ENCODE measurements at places on chromosomes 1 and 21. TPM values are rescaled to one million over a fixed set of nuclear protein-coding genes. Genes with fewer than 3 reads are reported as not detected.

GRCh38 chr1:5955479-5955977 lies 36.7 kb downstream of the NPHP4 start:
- DNase-seq, result no peak
- H3K4me3 ChIP-seq, result peak overlapping the region; percentile 20
- H3K36me3 ChIP-seq, result peaks cover 11% of the 10 kb centered on the region
- no peaks in the 10 kb centered on the region for H3K27me3 ChIP-seq
- peak overlapping the region; percentile 91 for H3K27ac ChIP-seq

- H3K4me3 ChIP-seq, result peak overlapping the region; percentile 70
- no peaks in the 10 kb centered on the region for H3K36me3 ChIP-seq
- peaks cover 31% of the 10 kb centered on the region for H3K4me1 ChIP-seq
- DNase-seq, result no peak
- no peak overlapping the region for H3K27ac ChIP-seq
Observed at GRCh38 chr1:6448749-6449631, 17.0 kb downstream of the TNFRSF25 start.

DNA sequence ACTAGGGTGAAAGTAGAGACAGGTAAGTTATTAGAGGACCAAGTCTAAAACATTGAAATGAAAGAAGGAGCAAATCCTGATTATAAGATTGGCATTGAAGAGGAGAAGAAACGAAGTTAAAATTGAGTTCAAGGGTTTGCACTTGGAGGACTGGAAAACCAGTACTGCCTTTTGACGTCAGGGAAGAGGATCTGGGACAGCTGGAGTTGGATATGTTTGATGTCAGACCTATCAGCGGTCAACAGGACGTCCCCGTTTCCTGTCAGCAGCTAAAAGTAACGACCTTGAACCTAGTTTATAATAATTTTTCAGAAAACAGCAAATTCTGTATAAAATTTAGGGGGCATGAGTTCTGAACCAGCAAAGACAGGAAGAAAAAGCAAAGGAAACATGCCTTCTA lies 1.2 kb upstream of the NID1 start:
- H3K4me1 ChIP-seq, result peaks cover 25% of the 10 kb centered on the region
- DNase-seq, result no peak
- H3K27ac ChIP-seq, result no peak overlapping the region

DNA sequence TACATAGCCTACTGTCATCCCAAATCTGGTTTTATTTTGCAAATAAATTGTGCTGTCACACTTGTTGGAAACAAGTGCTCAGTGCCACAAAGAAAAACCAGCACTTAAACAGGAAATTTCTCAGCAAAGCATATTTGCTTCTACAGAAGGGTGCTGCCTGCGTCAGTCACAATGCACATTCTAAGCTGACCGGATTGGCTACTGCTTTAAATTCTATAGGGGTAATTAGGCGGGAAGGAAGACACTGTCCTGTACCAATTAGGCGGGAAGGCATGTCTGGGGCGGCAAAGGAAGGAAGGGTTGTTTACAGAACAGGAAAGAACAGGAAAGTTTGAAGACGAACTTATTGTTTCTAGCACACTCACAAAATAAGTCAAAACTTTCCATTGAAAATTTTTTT lies 2.8 kb downstream of the IFI16 start:
- H3K4me1 ChIP-seq, result peaks cover 57% of the 10 kb centered on the region
- H3K27ac ChIP-seq, result peak overlapping the region; percentile 95

- H3K36me3 ChIP-seq, result no peaks in the 10 kb centered on the region
- DNase-seq, result peak; percentile 75
- H3K27me3 ChIP-seq, result peaks cover 38% of the 10 kb centered on the region
Observed at GRCh38 chr1:11858968-11859871, 475 bp upstream of the NPPB start.

DNA sequence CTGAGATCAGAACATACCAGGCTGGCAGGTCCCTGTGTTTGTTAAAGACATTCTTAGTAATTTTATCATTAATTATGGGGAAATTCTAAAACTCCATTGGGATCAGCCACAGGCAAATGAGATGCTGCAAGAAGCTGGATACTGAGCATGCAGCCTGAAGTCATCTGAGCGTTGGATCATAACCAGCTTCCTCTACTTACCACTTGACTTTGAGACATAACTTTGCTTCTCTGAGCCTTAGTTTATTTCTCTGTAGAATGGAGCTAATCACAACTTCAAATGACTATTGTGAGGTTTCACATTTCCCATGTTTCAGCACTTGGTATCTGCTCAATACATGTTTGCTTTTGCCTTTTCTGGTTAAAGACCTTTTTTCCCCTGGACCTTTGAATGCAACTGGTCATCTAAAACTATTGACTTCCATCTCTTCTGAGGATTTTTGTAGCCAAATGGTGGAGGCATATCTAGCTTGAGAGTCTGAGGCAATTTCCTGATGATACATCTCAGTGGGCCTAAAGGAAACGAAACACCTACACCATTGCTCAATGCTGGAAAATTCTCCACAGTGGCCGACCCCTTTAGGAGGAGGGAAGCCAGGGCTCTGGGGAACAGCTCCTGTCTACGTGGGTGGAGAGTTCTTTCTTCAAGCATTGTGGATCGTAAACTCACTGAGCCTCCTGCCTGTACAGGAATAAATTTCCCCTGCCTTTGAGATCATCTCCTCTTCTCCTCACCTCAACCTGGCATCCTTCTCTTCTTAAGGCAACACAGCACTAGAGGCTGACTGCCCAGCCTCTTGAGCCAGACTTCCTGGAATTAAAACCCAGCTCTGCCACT lies 109.1 kb upstream of the HOOK1 start:
- H3K4me1 ChIP-seq, result peaks cover 5% of the 10 kb centered on the region
- DNase-seq, result no peak
- no peak overlapping the region for H3K27ac ChIP-seq
- no peaks in the 10 kb centered on the region for H3K27me3 ChIP-seq
- H3K36me3 ChIP-seq, result peaks cover 4% of the 10 kb centered on the region
- no peak overlapping the region for H3K4me3 ChIP-seq

DNA sequence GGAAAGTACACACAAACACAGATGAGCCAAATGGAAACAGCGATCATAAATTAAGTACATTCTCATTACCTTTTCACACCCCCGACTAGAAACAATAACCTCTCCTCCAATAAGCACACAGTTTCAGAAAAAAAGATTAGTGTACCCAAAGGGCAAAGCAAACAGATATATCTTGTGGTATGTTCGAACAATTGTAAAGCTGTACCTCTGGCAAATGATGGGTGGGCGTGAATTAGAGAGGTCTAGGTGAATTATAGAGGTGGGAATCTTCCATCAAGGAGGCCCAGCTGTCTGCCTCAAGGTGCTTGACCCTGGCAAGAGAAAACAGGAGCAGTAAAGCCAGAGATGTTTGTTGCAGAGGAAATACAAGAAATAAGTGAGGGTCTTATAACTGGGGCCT lies 715.3 kb upstream of the NEGR1 start:
- H3K4me3 ChIP-seq, result no peak overlapping the region
- DNase-seq, result no peak
- H3K36me3 ChIP-seq, result no peaks in the 10 kb centered on the region

DNA sequence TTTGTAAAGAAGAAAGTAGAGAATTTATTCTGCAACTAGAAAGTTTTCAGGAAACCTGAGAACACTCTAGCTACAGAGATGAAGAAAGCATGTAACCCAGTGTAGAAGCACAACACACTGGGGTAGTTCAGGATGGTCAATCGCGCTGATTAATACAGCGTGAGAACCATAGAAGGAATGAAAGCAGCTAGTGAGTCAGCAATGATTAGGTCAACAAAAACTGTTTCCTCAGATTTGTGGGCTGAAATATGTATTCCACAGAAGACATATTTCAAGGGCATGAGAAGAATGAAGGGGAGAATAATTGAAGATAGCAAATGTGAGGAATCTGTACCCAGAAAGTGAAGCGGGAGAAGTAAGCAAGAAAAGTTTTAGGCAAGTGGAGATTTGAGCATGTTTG lies 97.8 kb upstream of the ADGRL2 start:
- H3K4me1 ChIP-seq, result no peaks in the 10 kb centered on the region
- no peak overlapping the region for H3K4me3 ChIP-seq
- H3K27me3 ChIP-seq, result no peaks in the 10 kb centered on the region
- no peak overlapping the region for H3K27ac ChIP-seq
- H3K36me3 ChIP-seq, result no peaks in the 10 kb centered on the region

- no peak for DNase-seq
- H3K27me3 ChIP-seq, result peaks cover 19% of the 10 kb centered on the region
- peaks cover 3% of the 10 kb centered on the region for H3K36me3 ChIP-seq
- no peak overlapping the region for H3K27ac ChIP-seq
- H3K4me3 ChIP-seq, result no peak overlapping the region
- H3K4me1 ChIP-seq, result peaks cover 4% of the 10 kb centered on the region
Observed at GRCh38 chr1:43206600-43207228, 34.6 kb downstream of the CFAP57 start.

DNA sequence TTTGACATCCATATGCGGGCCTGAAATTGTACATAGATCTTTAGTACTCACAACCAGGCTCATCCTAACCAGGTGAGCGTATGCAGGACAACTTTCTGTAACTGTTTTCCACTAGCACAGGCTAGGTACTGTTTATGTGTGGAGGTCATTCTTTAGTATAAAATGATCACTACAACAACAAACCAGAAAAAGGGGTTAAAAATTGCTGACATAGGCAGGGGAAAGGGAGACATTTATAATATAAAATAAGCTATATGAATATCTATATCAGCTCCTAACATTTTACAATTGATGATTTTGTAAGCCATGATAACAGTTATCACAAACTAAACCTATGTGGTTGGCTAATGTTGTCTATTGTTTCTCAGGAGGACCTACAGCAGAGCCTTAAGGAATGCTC lies 37.6 kb downstream of the RGS5 start:
- no peaks in the 10 kb centered on the region for H3K27me3 ChIP-seq
- H3K4me3 ChIP-seq, result no peak overlapping the region
- no peaks in the 10 kb centered on the region for H3K4me1 ChIP-seq
- no peaks in the 10 kb centered on the region for H3K36me3 ChIP-seq

- peaks cover 39% of the 10 kb centered on the region for H3K4me1 ChIP-seq
- no peak overlapping the region for H3K27ac ChIP-seq
- no peak for DNase-seq
- H3K36me3 ChIP-seq, result no peaks in the 10 kb centered on the region
Observed at GRCh38 chr1:109368464-109368863, 29.3 kb downstream of the SORT1 start.

DNA sequence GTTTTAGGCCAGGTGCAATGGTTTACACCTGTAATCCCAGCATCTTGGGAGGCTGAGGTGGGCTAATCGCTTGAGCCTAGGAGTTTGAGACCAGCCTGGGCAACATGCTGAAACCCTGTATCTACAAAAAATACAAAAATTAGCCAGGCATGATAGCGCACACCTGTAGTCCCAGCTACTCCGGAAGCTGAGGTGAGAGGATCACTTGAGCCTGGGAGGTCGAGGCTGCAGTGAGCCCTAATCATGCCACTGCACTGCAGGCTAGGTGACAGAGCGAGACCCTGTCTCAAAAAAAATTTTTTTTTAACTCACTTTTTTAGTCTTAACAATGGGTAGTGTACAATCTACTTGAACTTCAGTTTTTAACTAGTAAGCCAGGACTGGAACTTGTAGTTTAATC lies 137.5 kb downstream of the HS2ST1 start:
- H3K4me1 ChIP-seq, result peaks cover 18% of the 10 kb centered on the region
- no peak overlapping the region for H3K4me3 ChIP-seq
- H3K27me3 ChIP-seq, result no peaks in the 10 kb centered on the region
- H3K27ac ChIP-seq, result no peak overlapping the region

- DNase-seq, result no peak
- peaks cover 54% of the 10 kb centered on the region for H3K4me1 ChIP-seq
- H3K4me3 ChIP-seq, result no peak overlapping the region
- H3K27me3 ChIP-seq, result no peaks in the 10 kb centered on the region
- peak overlapping the region; percentile 18 for H3K27ac ChIP-seq
Observed at GRCh38 chr1:113793878-113794834, 18.1 kb downstream of the RSBN1 start.

- DNase-seq, result peak; percentile 84
- H3K27ac ChIP-seq, result no peak overlapping the region
- H3K36me3 ChIP-seq, result peaks cover 7% of the 10 kb centered on the region
- H3K4me3 ChIP-seq, result no peak overlapping the region
- H3K4me1 ChIP-seq, result peaks cover 6% of the 10 kb centered on the region
- H3K27me3 ChIP-seq, result no peaks in the 10 kb centered on the region
Observed at GRCh38 chr21:44949779-44950198, 10.0 kb downstream of the SLX9 start.

GRCh38 chr1:98049370-98050135 lies 128.7 kb upstream of the DPYD start:
- no peak overlapping the region for H3K27ac ChIP-seq
- H3K4me1 ChIP-seq, result peaks cover 41% of the 10 kb centered on the region
- H3K36me3 ChIP-seq, result peaks cover 8% of the 10 kb centered on the region
- peaks cover 82% of the 10 kb centered on the region for H3K27me3 ChIP-seq

DNA sequence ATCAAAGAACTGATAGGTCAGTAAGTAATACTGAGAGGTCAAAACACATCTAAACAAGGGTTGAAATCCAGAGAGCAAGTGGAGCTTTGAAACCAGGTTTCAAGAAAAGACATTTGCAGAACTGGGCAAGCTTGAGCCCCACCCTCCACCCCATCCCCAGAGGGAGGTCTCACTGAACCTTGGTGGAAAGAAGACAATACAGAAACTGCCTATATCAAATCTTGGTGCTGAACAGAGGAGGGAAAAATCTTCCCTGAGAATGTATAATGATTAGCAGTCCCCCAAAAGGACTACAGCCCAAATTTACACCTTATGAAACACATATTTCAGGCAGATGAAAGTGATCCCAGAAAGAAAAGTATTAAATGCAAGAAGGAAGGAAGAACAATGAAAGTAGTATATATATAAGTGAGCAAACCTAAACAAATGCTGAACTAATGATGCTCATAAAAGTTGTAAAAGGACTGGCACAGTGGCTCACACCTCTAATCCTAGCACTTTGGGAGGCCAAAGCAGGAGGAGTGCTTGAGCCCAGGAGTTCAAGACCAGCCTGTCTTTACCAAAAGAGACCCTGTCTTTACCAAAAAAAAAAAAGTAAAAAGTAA lies 12.4 kb downstream of the ZBTB17 start:
- peaks cover 16% of the 10 kb centered on the region for H3K36me3 ChIP-seq
- DNase-seq, result no peak
- H3K27ac ChIP-seq, result peak overlapping the region; percentile 99

DNA sequence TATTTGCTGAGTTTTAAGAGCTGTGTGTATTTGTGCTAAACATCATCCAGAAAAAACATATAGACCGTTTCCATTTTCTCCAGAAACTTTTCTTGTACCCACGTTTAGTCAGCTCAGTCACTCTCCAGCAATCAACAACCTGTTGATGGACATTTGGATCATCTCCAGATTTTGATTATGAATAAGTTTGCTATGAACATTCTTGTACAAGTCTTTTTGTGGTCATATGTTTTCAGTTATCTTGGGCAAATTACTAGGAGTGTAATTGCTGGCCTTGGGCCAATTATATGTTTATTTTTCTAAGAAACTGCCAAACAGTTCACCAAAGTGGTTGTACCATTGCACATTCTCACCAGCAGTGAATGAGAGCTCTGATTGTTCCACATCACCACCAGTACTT lies 221.8 kb downstream of the CENPF start:
- no peaks in the 10 kb centered on the region for H3K27me3 ChIP-seq
- H3K27ac ChIP-seq, result no peak overlapping the region
- no peak overlapping the region for H3K4me3 ChIP-seq
- H3K4me1 ChIP-seq, result no peaks in the 10 kb centered on the region
- no peaks in the 10 kb centered on the region for H3K36me3 ChIP-seq

Gene MX2
- total RNA-seq, result 47.9 TPM

Gene RNU1-2
- total RNA-seq, result 1,100 TPM

Gene PTGFRN
- 14.0 TPM for total RNA-seq

Gene NAXE
- total RNA-seq, result 48.3 TPM

Gene HTR6
- total RNA-seq, result 0.55 TPM
